CD8-positive, alpha-beta memory T cell (primary cell): ENCODE measurements at places on chromosomes 4 and X. TPM values are rescaled to one million over a fixed set of nuclear protein-coding genes. Genes with fewer than 3 reads are reported as not detected.

DNA sequence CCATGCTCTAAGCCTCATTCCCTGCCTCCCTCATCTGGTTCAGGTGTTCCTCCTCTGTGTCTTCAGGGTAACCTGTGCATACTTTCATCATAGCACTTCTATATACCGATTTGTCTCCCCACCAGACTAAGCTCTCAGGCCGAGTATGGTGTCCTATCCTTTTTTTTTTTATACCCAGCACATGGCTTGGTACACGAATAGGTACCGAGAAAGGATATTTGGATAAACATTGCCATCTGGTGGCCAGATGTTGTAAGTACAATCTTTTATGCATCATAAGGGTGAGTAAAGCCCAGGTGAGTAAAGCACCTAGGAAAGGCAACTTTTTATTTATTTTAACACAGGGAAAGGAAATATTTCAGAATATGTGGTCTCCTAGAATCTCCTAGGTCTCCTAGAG lies 68.4 kb downstream of the MID2 start:
- DNase-seq: peak; percentile 51

- DNase-seq: no peak
These were observed 25.7 kb downstream of the SLC9B2 start for GRCh38 chr4:103050736-103051436.

The LAS1L gene
- polyA plus RNA-seq: 44.8 TPM

GRCh38 chr4:179843370-179843769 lies 2399.8 kb upstream of the TENM3 start:
- no peak for DNase-seq

The NSUN7 gene
- polyA plus RNA-seq: not detected
